Thymus (tissue), 14 donors: ENCODE measurements at places on chromosomes 12 and 14.

DNA sequence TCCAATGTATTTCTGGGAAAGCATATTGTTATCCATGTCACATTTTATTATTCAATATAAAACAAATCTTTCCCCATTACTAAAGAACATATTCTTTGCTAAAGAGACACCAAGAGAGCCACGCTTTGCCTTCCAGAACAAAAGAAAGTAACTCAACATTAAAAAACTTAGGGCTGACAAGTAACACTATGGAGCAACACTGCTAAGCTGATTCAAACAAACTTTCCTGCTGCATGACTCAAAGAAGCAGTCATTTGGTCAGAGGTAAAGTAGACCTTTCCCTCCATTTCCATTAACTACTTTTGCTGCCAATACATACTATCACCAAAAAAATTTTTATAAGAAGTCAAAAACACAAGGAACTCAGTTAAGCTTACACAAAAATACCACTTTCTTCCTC lies 83.0 kb downstream of the DENND5B start:
- DNase-seq, result no peak

GRCh38 chr14:104298458-104298857 lies 160.1 kb downstream of the KIF26A start:
- DNase-seq, result no peak

DNA sequence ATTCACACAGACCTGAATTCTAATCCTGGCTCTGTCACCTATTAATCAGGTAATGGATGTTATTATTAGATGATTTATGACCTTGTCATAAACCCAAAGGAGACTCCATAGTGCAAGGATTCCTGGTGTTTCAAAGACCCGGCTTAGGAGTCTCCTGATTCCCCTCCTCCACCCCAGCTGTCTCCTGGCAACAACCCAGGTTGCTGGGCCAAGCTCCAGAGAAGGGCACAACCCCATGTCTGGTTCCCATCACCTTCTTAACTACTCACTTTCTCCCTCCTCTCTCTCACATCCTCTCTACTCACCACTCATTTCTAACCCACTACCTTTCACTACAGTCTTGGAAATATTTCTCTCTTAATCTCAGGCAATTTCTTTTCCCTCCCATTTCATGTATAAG lies 41.6 kb downstream of the RHOJ start:
- DNase-seq, result no peak

GRCh38 chr14:104150136-104151025 lies 12.0 kb downstream of the KIF26A start:
- no peak for DNase-seq

GRCh38 chr12:74641694-74642093 lies 104.1 kb downstream of the ATXN7L3B start:
- DNase-seq, result no peak

DNA sequence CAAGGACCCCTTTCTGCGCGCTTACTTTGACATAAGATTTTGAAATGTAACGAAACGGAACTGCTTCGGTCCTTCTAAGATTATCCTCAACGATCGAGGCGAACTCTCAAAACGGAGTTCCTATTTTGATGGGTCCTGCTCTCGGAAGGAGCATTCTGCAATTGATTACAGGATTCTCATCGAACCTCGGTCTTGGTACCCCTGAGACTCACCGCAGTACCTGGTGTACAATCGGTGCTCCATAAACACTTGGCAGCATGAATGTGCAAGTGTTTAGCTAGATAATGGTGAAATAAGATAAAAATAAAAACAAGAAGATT lies 530 bp upstream of the NEMF start:
- DNase-seq, result no peak
